ENCODE measurements at places on chromosomes 4 and X.

DNA sequence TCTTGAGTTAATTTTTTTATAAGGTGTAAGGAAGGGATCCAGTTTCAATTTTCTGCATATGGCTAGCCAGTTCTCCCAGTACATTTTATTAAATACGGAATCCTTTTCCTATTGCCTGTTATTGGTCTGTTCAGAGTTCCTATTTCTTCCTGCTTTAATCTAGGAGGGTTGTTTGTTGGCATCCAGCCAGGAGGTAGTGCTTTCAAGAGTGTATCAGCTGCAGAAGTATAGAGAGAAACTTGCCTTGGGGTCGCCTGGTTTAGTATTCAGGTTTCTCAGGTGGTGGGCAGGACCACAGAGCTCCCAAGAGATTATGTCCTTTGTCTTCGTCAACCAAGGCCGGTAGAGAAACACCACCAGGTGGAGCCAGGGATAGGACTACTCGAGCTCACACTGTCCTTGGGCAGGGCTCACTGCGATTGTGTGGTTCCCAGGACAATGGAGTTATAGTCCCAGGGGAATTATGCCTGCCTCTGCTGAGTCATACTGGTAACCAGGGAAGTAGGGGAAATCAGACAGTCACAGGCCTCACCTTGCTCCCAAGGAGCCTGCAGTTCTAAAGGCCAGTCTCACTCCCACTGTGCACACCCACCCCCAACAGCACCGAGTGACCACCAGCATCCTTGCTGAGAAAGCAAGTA lies 168.1 kb downstream of the VSIG4 start:
- peak; percentile 35 for DNase-seq

DNA sequence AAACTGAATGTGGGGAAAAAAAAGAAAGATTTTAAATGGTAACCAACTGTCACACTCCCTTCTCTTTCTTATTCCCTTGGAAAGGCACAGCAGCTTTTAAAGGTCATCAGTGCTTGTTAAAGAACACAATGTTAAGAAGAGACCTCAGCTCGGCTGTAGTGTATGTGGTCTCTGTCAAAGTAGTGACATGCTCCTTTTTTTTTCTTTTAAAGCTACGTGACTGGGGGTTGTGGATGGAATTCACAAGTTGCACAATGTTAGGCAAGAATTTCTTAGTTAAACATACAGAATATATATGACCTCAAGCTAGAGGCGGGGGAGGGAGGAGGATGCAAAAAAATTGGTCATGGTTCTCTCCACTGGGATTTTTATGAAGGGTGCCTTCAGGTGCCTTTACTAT lies 45.6 kb downstream of the OCRL start:
- DNase-seq, result no peak

DNA sequence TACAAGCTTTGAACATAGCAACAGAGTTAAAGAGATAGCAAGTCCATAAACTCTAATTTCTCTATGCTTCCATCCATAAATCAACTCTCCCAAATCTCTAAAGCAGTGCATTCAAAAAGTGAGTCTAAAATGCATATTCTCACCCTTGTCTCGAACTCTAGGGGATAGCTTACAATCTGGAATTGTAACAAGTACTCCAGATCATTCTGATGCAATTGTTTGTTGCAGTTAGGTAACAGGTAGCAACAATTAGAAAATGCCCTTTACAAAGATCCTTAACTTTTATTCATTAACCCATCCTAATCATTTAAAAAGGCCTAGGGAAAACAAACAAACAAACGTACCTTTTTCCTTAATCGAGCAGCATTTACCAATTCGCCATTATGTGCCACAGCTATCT lies 18.9 kb upstream of the AASDH start:
- DNase-seq, result no peak

- no peak for DNase-seq
Observed at GRCh38 chr4:139441029-139441428, 12.9 kb upstream of the RAB33B start.

GRCh38 chrX:35798042-35798441 lies at the start of gene MAGEB16:
TSS of gene MAGEB16 (plus strand) at chrX:35798342. CDS start at chrX:35802197, 3,855 bp downstream.
- no peak for DNase-seq
